ENCODE measurements at places on chromosomes 4 and X.

DNA sequence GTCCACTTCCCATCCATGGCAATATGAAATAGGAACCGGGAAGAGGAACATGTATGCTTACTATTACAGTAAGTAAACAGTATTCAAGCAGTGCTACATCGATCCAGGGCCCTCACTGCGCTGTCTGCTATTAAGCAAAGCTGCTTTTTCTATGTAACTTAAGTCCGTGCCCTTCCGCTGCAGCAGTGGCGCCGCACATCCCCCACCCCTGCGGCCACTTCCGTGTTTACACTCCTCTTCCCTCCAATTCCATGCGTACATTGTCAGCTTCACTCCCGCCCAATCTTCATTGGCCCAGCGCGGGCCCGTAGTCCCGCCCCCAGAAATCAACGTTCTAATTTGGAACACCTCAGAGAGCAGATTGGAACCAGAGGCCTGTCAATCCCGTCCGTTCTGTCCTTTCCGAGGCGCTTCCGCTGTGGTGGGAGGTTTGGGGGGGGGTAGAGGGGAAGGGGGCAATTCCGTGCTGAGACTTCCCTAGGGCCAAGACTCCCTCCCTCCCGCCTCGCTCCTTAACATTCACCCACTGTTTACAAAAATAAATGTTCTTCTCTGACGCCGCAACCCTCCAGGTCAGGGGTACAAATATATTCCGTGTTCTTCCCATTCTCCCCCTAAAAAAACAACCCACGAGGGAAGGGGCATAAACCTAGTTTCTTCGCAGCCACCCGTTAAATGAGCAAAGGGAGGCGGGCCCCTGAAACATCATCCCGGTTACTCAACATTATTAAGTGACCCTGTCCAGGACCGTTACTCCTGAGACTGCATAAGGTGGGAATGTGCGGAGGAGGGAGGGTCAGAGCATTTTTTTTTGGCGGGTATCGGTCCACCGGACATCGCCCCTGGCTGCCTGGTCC, 67.4 kb downstream of the NOCT start:
- peak; percentile 98 for DNase-seq

DNA sequence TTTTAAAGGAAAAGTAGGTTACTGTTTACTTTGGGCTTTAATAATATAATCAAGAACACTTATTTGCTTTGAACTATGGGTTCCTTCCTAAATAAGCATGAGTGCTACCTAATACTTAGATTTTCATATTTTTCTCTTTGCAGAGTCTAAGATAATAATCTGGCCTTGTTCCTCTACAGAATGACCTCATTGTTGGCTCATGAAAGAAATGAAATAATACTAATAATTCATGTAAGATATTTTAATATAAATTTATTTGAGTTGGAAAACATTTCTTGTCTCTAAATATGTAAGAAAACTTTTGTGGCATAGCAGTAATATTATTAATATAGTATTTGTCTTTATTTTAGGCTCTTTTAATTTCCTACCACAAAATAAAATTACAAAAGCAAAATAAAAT, 601.3 kb downstream of the IQCM start:
- no peak for DNase-seq

DNA sequence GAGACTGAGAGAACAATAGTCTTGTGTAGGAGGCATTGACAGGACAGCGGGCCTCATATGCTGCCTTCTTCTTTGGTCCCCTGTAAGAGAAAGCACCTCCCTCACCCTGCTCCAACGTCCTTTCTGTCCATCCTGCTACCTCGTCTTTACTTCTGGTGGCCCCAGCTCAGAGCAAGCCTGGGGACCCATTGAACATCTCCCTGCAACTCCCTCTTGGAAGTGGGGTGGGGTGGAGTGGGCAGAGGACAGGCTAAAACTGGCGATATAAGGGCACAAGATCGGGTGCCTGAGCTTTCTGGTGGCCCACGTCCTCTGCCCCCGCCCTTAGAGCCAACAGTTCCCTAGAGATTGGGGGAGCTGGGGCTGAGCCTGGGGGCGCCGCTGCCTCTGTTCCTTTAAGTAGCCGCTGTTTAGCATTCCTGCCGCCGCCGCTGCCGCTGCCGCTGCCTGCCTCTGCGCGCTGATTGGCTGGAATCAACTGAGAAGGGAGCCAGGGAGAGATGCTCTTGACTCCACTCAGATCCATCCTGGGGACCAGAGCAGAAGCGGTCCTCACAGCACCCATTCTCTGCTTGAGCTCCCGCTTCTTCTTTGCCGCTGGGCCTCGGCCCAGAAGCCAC, at the start of gene DLG3:
Gene DLG3 (plus strand): TSS at position 510 of the 620 bp plus-strand sequence. CDS start 367 bp downstream, outside the sequence.
- DNase-seq: peak; percentile 19

GRCh38 chrX:133746593-133746992, 238.8 kb downstream of the GPC3 start:
- no peak for DNase-seq

DNA sequence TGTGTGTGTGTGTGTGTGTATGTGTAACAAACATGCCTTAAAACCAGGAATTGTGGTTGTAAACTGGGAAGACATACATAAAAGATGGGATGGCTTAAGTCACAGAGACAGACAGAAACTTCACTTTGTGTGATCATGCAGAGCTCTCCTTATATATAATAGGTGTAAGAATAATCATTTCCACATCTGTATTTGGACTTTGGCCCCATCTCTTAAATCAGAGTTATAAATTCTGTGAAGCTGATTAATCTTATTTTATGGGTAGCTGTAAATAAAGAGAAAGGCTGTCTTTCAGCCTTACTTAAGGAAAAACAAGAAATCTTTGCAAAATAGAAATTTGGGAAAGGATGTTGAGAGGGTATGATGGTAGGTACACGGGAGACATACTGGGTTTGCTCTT, 174.6 kb upstream of the PITX2 start:
- no peak for DNase-seq

GRCh38 chr4:129515356-129515755, 419.4 kb downstream of the C4orf33 start:
- no peak for DNase-seq

DNA sequence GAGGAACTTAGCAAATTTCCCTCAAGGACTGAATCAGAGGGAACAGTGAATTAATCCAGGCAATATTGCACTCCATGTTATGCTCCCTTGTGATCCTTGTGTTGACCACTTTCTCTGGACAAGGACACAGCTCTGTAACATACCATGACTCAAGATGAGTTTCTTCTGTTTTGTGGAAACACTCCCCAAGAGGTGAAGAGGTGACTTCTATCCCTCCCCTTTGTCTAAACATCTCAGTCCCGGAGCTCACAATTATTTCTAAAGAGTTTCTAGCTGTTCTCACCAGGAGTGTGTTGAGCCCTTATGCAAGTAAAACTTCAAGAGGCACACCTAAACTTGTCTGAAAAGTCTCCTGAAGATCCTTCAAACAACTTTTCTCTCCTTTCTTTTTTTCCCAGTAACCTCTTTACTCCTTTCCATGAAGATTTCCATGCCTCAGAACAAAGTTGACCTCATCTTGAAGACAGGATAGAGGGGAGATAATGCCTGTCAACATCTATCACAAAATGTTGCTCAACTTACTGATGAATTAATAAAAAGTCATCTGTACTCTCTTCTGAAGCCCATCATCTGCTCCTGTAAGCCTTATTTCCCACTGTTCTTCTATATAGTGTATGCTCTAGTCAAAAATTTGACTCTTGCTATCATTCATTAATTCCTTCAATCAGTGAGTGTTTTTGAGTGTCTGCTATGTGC, 429.1 kb downstream of the SPRY1 start:
- peak; percentile 20 for DNase-seq

- DNase-seq: no peak
Observed at GRCh38 chrX:119478504-119478903, 10.3 kb downstream of the SLC25A5 start.

- no peak for DNase-seq
Observed at GRCh38 chr4:185004562-185005218, 13.6 kb upstream of the HELT start.

GRCh38 chr4:100461807-100462605, 55.8 kb downstream of the EMCN start:
- no peak for DNase-seq

GRCh38 chr4:83054928-83055327, 19.9 kb downstream of the COPS4 start:
- DNase-seq: peak; percentile 8

- no peak for DNase-seq
Observed at GRCh38 chr4:156547891-156548290, 423.7 kb downstream of the PDGFC start.

DNA sequence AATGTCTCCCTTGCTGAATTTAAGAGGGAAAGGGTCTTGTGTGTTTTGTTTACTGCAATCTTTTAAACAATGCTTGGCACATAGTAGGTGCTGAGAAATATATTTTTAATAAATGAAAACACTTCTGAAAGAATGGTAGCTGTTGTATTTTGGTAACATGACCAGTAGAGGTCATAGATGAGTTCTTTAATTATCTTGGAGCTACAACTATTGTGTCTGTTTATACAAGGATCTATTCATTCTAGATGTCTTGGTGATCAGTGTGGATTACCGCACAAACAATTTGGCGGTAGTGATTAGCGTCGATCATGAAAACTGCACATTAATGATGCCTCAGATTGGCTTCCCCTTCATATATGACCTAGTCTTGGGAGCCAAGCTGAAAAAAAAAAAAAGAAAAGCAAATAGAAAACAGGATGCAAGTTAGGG, 21.4 kb upstream of the SCRG1 start:
- peak; percentile 11 for DNase-seq

GRCh38 chrX:150044556-150044955, 106.3 kb upstream of the EOLA2 start:
- DNase-seq: peak; percentile 22

GRCh38 chr4:128379860-128380259, 92.2 kb upstream of the PGRMC2 start:
- peak; percentile 34 for DNase-seq

- DNase-seq: no peak
Observed at GRCh38 chr4:88003261-88003660, 4.2 kb upstream of the PKD2 start.

GRCh38 chr4:137226900-137227299, 305.4 kb downstream of the PCDH18 start:
- no peak for DNase-seq

DNA sequence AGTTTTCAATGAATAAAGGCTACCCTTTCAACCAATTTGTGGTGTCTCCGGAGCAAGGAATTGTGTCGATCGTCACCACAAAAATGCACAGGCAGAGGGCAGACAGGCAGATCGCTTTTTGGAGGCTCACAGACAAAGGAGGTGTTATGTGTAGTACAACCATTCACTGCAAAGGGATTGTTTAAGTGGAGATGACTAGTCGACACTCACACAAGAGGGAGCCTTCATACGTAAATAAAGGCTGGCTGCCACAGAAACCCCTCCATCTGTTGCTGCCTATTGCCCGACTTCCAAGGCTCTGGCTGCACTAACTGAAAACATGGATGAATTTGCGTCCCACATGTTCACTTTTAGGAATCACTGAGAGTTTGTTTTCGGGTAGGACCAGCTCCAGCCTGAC, 281.1 kb downstream of the NKX6-1 start:
- DNase-seq: no peak

DNA sequence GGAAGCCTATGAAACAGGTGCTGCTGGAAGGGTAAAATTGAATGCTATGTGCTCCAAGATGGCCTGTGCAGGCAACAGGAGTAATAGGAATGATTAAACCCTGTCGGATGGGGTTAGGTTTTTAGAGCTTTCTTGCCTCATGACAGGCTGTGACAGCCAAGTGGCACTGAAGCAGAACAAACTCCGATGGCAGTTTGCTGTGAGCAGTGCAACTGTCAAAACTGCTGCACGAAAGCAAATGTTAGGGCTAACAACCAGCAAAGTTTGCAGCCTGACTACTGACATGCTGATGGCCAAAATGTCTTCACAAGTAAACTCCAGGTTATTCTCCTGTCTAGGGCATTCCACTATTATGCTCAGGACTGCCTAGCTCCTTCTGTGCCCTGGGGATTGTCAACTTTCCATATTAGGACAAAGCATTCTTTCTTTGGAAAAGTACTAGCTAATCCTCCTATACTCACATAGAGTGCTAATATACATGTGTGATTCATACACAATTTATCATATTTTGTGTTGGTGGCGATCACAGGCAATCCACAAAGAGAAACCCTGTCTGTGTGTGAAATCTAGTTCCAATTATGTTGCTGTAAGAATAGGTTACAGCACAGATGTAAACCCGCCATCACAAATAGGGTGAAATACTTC, 486.6 kb upstream of the TENM3 start:
- DNase-seq: no peak

GRCh38 chr4:83536362-83537272, 709 bp downstream of the GPAT3 start:
- DNase-seq: no peak

DNA sequence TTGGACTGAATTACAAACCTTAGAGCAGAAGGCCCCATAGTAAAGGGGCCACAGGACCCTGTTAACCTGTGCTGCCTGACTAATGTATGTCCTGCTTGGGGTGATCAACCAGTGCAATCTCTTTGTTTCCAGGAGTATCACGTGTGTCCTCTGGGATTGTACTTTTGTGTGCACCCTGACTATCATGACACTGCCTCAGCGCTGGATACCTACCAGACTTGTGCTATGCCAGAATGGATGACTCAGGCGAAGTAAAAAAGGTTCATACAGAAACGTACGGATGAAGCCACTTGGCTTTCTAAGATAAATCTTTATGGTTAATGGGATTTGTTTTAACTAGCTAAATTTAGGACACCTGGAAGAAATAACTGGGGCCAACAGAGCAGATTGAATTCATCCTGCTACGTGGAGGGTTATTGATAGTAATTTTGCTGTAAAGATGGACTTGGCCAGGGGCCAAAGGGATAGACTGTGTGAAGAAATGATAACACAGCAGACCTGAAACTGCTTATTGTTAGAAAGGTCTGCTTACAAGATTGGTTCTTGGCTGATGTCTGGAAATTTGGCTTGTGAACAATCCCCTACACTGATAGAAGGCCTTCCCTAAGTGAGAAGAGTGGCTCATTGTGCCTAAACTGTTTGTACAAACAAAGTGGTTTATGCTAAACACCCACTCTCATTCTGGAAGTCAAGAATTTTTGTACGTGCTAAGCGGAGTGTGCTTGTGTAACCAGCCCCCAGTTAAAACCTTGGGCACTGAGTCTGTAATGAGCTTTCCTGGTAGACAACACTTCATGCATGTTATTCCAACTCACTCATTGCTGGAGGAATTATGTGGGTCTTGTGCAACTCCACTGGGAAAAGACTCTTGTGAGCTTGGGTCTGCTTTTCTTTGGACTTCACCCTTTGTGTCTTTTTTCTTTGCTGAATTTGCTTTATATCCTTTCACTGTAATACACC, 750.5 kb upstream of the HTR2C start:
- no peak for DNase-seq

- peak; percentile 32 for DNase-seq
Observed at GRCh38 chr4:80362578-80363181, 27.1 kb downstream of the CFAP299 start.

GRCh38 chr4:152363086-152363485, 172.8 kb downstream of the FBXW7 start:
- peak; percentile 58 for DNase-seq

All from fibroblast of gingiva (primary cell).